SK-N-SH (cell line): ENCODE measurements at places on chromosomes 1 and 21. TPM values are rescaled to one million over a fixed set of nuclear protein-coding genes. Genes with fewer than 3 reads are reported as not detected.

The OR2M3 gene
- not detected in 2 replicates for polyA plus RNA-seq

The DSCAM gene
- polyA plus RNA-seq, result not detected in 2 replicates

The DENND1B gene
- polyA plus RNA-seq, result 1.4 and 1.6 TPM in 2 replicates

The CFAP74 gene
- not detected in 2 replicates for polyA plus RNA-seq

The GBP6 gene
- not detected in 2 replicates for polyA plus RNA-seq

The VASH2 gene
- 0.41 and 0.55 TPM in 2 replicates for polyA plus RNA-seq

The CDA gene
- polyA plus RNA-seq, result 0.11 and 0.12 TPM in 2 replicates

The ACTL8 gene
- polyA plus RNA-seq, result 0.05 TPM in 1 of 2 replicates, not detected in the other

The C1QC gene
- not detected in 2 replicates for polyA plus RNA-seq

The CA14 gene
- 0.08 and 0.16 TPM in 2 replicates for polyA plus RNA-seq

The OR6N1 gene
- not detected in 2 replicates for polyA plus RNA-seq

The ST6GALNAC3 gene
- 8.1 and 12.1 TPM in 2 replicates for polyA plus RNA-seq

The KIAA0040 gene
- 0.08 and 0.15 TPM in 2 replicates for polyA plus RNA-seq

The ANGPTL3 gene
- not detected in 2 replicates for polyA plus RNA-seq

The NR1I3 gene
- polyA plus RNA-seq, result not detected in 2 replicates

The MYOC gene
- polyA plus RNA-seq, result not detected in 2 replicates

The FCRLB gene
- polyA plus RNA-seq, result 2.0 and 2.6 TPM in 2 replicates

The AHDC1 gene
- 3.1 and 8.5 TPM in 2 replicates for polyA plus RNA-seq

The CD160 gene
- polyA plus RNA-seq, result not detected in 2 replicates

The TIE1 gene
- polyA plus RNA-seq, result 0.81 and 1.6 TPM in 2 replicates

The KCNK1 gene
- 10.1 and 10.6 TPM in 2 replicates for polyA plus RNA-seq

The ALG14 gene
- 2.5 and 2.6 TPM in 2 replicates for polyA plus RNA-seq

The SPRR2G gene
- not detected in 2 replicates for polyA plus RNA-seq

The LGR6 gene
- 0.03 TPM in 1 of 2 replicates, not detected in the other for polyA plus RNA-seq

The CCDC27 gene
- polyA plus RNA-seq, result not detected in 2 replicates

The ZDHHC18 gene
- polyA plus RNA-seq, result 33.0 and 35.3 TPM in 2 replicates

The RGS13 gene
- polyA plus RNA-seq, result 0.05 TPM in 1 of 2 replicates, not detected in the other

The OR2T2 gene
- polyA plus RNA-seq, result not detected in 2 replicates

The CTSS gene
- 1.4 and 2.3 TPM in 2 replicates for polyA plus RNA-seq

The CD34 gene
- polyA plus RNA-seq, result 0.59 and 0.62 TPM in 2 replicates

The CELA3B gene
- not detected in 2 replicates for polyA plus RNA-seq

The TLCD4 gene
- polyA plus RNA-seq, result 0.69 and 0.96 TPM in 2 replicates

The OR2L3 gene
- polyA plus RNA-seq, result 0.02 and 0.03 TPM in 2 replicates

The DIO1 gene
- polyA plus RNA-seq, result not detected in 2 replicates

The DCST2 gene
- 0.76 and 1.1 TPM in 2 replicates for polyA plus RNA-seq

The ERICH3 gene
- not detected in 2 replicates for polyA plus RNA-seq

The SH3BP5L gene
- polyA plus RNA-seq, result 32.1 and 37.3 TPM in 2 replicates

The S100A4 gene
- polyA plus RNA-seq, result 24.6 and 25.4 TPM in 2 replicates

The HMGCS2 gene
- not detected in 2 replicates for polyA plus RNA-seq

The S100A8 gene
- not detected in 2 replicates for polyA plus RNA-seq

The SYPL2 gene
- polyA plus RNA-seq, result 0.03 and 0.05 TPM in 2 replicates
